Lung (tissue), 17 donors: ENCODE measurements at places on chromosomes 12 and 14.
A peak's percentile ranks its signal among the peaks of the same experiment; 100 is the strongest.

DNA sequence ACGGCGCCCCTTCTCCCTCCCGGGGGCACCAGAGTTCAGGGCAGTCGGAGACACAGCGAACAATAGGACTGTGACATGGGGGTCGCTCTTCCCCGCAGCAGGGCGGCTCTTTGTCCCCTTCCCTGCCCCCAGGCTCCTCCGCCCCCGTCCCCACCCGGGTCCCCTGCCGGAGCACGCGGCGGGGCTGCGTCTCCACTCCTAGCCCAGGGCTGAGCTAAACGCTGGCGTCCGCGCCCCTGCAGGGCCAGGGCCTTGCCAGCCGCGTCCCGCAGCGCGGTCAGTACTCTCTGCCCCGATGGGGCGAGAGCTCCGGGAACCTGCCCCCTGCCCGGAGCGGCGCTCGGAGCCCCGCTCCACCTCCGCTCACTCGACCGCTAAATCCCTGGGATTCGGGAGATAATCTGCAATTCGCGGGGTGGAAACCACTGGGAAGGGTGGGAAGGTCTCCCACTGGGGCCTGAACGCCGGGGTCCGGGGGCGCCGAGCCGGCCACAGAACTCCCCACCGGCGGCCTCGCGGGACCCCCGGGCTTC, 825 bp upstream of the CCDC85C start:
- DNase-seq: no peak

- DNase-seq: no peak
Observed at GRCh38 chr12:128178966-128179365, 88.0 kb upstream of the TMEM132C start.

- no peak for DNase-seq
Observed at GRCh38 chr14:50501642-50502041, 30.7 kb downstream of the MAP4K5 start.

GRCh38 chr14:78157494-78158437, 12.4 kb upstream of the NRXN3 start:
- peak; percentile 26 for DNase-seq

- DNase-seq: no peak
Observed at GRCh38 chr12:71503579-71504391, 64.2 kb downstream of the LGR5 start.

DNA sequence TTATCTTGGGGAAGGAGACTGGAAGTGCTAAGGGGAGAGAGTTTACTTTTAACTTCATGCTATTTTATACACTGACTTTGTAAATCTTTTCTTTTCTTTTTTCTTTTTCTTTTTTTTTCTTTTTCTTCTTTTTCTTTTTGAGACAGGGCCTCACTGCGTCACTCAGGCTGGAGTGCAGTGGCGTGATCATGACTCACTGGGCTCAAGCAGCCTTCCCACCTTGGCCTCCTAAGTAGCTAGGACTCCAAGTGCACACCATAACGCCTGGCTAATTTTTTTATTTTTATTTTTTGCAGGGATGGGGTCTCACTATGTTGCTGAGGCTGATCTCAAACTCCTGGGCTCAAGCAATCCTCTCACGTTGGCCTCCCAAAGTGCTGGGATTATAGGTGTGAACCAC, 294.6 kb upstream of the PRICKLE1 start:
- DNase-seq: no peak

DNA sequence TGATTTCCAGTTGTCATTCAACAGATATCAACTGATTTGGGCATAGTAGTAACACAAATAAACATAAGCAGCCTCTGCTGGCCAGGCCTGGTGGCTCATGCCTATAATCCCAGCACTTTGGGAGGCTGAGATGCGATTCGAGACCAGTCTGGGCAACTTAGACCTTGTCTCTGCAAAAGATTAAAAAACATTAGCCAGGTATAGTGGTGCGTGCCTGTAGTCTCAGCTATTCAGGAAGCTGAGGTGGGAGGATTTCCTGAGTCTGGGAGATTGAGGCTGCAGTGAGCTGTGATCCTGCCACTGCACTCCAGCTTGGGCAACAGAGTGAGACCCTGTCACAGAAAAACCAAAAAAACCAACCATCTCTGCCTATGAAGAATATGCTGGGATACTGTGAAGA, 7.1 kb downstream of the METAP2 start:
- no peak for DNase-seq

- peak; percentile 85 for DNase-seq
Observed at GRCh38 chr12:49342066-49342913, 4.4 kb upstream of the DNAJC22 start.

- no peak for DNase-seq
Observed at GRCh38 chr14:100117633-100118395, 41.6 kb downstream of the DEGS2 start.
